Caki2 (cell line): ENCODE measurements at places on chromosomes 7 and 10. TPM values are rescaled to one million over a fixed set of nuclear protein-coding genes. Genes with fewer than 3 reads are reported as not detected.

The SHTN1 gene
- total RNA-seq, result 5.8 and 44.9 TPM in 2 replicates

The ST8SIA6 gene
- total RNA-seq, result not detected in 2 replicates

- DNase-seq, result no peak
Measured at GRCh38 chr7:6258440-6259182, 13.8 kb downstream of the CYTH3 start.

- no peak for DNase-seq
Measured at GRCh38 chr7:94439893-94440381, 45.2 kb downstream of the COL1A2 start.

DNA sequence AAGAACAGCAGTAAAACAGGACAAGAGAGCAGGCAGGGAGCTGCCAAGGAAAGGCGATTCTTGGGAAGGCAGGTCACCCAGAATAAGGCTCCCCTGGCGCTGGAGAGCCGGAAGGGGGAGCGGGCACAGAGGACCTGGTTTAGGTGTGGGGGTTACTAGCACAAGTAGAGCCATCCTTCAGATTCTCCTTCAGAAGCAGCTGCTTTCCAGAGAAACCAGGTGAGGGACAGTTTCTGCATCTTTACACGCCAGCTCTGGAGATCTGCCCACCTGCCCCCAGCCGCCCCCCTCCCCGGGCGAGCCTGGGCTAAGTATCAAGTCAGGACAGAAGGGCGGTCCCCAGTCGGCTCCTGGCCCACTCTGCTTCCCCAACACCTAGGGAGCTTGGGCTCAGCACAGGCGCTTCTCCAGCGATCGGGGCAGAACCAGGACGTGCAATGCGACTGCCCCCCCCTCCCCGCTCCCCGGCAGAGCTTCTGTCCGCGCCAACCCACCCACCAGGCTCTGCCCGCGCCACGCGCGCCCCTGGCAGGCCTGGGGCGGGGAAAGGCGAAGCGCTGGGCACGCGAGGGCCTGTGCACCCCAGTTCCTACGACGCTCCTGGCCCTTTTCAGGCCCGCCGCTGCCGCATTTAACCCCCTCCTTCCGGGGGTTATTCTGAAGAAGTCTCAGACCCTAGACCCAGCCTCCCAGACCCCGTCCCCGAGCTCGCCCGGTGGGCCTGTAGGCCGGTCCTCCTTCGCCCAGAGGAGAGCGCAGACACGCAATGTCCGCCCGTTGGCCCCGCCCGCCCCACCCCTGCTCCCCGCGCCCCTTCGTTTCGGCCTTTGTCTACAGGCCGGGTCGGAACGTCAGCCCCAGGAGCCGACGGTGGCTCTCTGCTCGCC is 4.4 kb upstream of the EN2 start:
- no peak for DNase-seq

- no peak for DNase-seq
Measured at GRCh38 chr7:516216-516605, 3.4 kb downstream of the PDGFA start.

DNA sequence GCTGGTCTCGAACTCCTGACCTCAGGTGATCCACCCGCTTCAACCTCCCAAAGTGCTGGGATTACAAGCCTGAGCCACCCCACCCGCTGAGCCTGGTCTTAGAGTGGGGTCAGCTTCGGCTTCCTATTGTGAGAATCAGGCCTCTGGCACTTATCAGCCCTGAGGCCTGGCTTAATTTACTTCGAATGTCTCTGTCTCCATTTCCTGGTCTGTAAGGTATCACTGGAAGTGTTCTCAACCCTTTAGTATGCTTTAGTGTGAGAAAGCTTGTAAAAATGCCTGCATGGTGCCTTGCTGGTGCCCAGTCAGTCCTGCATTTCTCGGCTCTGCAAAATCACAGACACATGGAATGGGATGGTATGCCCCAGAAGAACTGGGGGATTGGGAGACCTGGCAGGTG is 671.4 kb upstream of the GALNT17 start:
- DNase-seq, result no peak

DNA sequence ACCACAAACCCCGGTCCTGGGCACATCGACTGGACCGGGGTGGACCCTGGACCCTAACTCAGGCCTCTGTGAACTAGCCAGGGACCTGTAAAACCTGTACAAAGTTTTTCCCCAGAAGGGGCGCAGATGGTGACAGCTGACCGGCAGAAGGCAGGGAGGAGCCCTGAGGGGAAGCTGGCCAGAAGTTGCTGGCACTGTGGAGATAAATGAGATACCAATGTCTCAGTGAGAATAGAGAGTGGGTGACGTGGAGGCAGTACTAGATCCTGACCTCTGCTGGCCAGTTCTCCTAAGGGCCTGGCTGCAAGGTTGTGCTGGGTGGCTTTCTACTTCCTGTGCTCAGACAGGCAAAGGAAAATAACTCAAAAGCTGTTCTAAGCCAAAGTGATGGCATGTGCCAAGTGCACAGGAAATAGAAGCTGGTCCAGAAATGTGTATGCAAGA is 10.6 kb upstream of the TSPAN14 start:
- no peak for DNase-seq

- DNase-seq, result no peak
Measured at GRCh38 chr7:732094-732541, 5.0 kb upstream of the PRKAR1B start.

GRCh38 chr10:78432583-78432982 is 398.9 kb downstream of the RPS24 start:
- peak; percentile 30 for DNase-seq
